ENCODE measurements at places on chromosomes 5 and 9.
A peak's percentile ranks its signal among the peaks of the same experiment; 100 is the strongest.

- no peak for DNase-seq
These were observed 10.8 kb upstream of the PRRC2B start for GRCh38 chr9:131382850-131383729.

GRCh38 chr9:98331536-98332259 is 76.2 kb upstream of the TBC1D2 start:
- DNase-seq = no peak

- no peak for DNase-seq
These were observed 49.7 kb upstream of the LHFPL2 start for GRCh38 chr5:78698191-78698791.

- DNase-seq = no peak
These were observed 479.8 kb downstream of the DIRAS2 start for GRCh38 chr9:90162819-90163218.

- DNase-seq = no peak
These were observed 30.7 kb downstream of the SEMA4D start for GRCh38 chr9:89467278-89467625.

GRCh38 chr9:103789686-103790085 is 304.4 kb upstream of the SMC2 start:
- no peak for DNase-seq

GRCh38 chr9:133168432-133168831 is 4.7 kb upstream of the GBGT1 start:
- DNase-seq = no peak

DNA sequence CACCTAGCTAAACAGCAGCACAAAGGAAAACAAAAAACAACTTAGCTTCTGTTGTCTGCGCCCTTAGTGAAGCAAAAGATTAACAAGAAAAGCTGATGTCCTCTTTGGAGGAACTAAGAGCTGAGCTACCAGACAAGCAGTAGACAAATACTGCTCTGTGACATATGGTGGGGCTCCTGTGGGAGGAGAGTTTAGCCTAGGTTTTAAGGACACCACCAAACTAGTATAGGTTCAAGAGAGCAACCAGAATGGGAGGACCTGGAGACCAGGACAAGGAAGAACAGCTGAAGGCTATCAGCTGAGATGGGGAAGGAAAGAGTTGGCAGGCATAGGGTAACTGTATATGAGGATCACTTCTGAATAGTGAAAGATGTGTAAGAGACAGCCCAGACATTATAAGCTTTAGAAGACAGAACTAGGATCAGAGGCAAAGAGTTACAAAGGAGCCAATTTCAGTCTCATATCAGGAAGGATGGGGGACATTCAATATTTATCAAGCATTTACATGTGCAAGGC is 27.2 kb downstream of the FBXW2 start:
- DNase-seq = no peak

DNA sequence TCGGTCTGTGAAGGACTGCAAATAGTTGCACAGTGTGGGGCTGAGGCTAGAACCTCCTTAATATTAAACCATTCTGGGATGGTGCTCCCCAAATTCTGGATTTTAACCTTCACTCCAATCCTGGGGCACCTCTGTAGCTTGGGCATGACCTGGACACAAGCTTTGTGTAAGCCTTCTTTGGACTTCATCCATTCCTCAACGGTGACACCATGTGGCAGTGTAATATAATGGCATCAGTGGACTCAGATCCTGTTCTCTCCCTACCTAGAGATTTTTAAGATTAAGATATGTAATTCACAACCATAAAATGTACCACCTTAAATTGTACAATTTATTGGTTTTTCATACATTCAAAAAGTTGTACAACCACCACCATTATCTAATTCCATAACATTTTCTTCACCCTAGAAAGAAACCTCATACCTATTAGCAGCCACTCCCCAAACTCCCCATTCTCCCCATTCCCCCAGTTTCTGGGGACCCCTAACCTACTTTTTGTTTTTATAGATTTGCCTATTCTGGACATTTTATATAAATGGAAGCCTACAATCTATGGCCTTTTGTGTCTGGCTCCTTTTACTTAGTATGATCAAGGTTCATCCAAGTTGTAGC is 4.8 kb upstream of the PLGRKT start:
- DNase-seq = peak; percentile 18

DNA sequence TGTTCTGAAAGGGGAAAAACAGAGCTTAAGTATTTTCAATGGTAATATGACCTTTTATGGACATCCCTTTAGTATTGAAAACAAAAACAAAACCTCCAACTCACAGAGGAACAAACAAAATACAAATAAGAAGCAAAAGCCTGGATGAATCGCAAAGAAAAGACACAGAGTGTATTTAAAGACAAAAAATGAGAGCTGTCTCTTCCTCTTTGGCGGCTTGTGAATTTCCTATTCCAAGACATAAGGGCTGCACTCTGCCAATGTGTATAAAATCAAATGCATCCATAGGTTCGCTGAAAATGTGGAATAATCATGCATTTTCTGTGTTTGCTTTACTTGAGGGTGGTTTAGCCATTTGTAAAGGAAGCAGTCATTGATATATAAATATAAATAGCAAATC is 739.3 kb upstream of the ZNF608 start:
- no peak for DNase-seq

DNA sequence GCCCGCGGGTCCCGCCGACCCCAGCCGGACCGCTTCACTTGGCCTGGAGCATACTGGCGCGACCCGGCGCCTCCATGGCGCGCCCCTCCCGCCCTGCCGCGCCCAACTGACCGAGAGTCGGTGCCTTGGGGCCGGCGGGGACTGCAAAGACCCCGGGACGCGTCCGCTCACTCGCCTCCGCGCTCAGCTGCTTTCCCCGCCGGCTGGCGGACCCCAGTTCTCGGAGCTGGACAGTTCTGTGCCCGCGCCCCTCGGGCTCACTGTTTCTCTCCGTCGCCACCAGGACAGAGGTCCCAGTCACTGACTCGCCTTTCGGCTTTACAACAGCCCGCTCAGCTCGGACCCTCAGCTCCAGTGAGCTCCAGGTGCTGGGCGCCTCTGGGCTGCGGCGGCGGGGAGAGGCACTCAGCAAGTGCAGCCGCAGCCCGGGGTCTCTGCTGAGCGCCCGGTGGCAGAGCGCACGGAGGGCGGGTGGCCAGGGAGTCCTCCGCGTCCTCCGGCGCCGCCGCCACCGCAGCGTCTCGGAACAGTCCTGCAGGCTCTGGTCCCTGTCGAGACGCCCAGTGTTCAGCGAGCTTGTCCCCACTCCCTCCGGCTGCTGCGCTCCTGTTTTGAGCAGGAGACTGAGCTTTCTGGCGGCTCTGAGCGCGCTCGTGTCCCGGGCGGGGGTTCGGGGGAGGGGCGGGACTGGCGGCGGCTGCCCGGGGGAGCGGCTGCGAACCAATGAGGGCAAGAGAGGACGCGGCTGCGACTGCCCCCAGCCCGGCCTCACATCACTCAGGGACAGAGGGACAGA is at the start of gene SMIM32:
TSS of gene SMIM32 (minus strand) at position 637 of the 796 bp plus-strand sequence. CDS start 638 bp downstream, outside the sequence.
- no peak for DNase-seq

DNA sequence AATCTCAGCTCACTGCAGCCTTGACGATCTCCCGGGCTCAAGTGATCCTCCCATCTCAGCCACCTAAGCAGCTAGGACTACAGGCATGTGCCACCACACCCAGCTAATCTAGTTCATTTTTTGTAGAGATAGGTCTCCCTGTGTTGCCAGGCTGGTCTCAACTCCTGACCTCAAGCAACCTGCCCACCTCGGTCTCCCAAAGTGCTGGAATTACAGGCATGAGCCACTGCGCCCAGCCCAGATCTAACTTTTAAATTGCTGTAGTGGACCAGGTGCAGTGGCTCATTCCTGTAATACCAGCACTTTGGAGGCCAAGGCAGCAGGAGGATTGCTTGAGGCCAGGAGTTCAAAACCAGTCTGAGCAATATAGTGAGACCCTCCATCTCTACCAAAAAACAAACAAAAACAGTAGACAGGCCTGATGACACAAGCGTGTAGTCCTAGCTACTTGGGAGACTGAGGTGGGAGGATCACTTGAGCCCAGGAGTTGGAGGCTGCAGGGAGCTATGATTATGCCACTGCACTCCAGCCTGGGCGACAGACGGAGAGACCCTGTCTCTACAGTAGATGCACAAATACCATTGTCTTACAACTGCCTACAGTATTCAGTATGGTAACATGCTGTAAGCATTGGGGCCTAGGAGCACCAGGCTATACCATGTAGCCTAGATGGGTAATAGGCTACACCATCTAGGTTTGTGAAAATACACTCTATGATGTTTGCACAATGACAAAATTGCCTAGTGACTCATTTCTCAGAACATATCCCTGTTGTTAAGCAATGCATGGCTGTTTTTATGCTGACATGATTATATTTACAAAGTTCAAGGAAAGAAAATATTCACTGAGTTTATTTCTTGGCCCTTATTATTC is 1.5 kb upstream of the SIT1 start:
- no peak for DNase-seq

- no peak for DNase-seq
These were observed 188.1 kb upstream of the IL12B start for GRCh38 chr5:159518371-159518770.

- no peak for DNase-seq
These were observed 7.6 kb upstream of the FAM240B start for GRCh38 chr9:38727497-38728001.

DNA sequence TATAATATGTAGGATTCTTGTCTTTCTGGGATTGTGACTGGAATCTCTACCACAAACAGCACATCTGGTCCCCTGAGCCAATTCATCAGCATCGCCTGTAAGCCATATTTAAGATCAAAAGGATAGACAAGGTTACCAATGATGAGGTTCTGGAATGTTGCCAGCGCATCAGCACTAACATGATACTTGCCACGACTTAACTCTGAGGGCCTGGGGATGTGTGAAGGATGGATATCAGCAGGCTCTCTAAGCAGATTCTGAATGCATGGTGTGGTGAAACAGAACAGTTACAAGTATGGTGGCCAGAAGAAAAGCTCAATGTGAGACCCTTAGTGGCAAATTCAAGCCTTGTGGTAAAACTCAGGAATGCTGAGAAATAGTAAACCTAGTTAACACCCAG is 143.0 kb downstream of the XRCC4 start:
- no peak for DNase-seq

- no peak for DNase-seq
These were observed 150.1 kb downstream of the CEP120 start for GRCh38 chr5:123273095-123273494.

DNA sequence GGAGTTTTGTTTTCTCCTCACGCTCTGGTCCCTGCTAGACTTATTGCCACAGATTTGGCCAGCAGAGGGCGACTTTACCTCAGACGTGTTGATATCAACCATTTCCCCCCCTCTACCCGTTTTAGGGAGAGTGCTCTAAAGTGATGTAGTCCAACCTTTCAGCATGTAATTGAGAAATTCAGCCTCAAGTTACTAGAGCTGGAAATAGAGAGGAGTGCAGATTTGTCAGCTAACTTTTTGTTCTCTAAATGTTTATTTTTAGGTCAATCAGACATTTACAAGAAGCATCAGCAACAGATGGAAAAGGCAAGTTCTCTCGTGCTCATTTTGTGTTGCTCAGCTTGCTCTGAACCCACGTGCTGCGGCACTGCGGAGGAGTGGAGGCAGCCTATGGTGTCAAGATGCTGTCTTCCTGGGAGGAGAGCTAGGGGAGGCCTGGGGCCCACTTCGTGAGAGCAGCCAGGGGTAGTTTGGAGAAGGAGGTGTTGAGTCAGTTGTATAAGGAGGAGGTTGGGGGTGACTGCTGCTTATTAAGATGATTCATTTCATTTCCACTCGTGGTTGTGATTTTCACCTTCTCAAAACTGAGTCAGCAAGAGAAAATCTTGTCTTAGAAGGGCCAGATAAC is 53.6 kb downstream of the GPR107 start:
- DNase-seq = peak; percentile 48

GRCh38 chr5:62341783-62342475 is 35.9 kb downstream of the KIF2A start:
- no peak for DNase-seq

DNA sequence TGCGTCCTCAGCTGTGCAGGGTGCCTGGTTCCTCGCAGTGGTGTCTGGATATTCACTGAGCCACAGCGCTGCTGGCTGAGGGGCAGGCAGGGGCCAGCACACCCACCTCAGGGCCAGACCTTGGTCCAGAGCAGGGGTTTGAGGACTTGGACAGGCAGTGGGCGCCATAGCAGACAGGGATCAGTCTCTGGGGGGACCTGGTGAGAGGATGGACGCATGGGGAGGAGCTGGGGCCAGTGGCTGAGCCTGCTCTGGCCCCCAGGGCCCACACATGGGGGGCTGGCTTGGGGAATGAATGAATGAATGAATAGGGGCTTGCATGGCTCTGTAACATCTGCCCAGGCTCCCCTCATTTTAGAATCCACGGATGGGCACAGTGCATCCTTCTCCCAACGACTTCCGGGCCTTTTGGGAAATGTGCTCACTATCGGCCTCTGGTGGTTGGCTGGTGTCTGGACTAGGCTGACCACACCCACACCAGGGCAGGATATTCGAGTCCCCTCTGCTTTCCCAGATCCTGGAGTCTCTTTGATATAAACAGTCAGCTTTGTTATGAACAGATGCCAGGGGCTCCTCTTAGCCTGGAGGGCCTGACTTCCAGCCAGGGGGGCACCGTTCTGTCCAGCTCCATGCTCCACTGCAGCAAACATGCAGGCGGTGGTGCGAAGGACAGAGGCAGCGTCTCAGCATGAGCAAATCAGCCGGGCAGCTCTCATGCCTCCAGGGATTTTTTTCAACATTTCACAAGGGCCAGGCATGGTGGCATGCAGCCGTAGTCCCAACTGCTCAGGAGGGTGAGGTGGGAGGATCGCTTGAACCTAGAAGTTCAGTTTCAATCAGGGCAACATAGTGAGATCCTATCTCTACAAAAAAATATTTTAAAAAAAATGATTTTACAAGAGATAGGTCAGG is 62.6 kb downstream of the NEK6 start:
- DNase-seq = no peak

DNA sequence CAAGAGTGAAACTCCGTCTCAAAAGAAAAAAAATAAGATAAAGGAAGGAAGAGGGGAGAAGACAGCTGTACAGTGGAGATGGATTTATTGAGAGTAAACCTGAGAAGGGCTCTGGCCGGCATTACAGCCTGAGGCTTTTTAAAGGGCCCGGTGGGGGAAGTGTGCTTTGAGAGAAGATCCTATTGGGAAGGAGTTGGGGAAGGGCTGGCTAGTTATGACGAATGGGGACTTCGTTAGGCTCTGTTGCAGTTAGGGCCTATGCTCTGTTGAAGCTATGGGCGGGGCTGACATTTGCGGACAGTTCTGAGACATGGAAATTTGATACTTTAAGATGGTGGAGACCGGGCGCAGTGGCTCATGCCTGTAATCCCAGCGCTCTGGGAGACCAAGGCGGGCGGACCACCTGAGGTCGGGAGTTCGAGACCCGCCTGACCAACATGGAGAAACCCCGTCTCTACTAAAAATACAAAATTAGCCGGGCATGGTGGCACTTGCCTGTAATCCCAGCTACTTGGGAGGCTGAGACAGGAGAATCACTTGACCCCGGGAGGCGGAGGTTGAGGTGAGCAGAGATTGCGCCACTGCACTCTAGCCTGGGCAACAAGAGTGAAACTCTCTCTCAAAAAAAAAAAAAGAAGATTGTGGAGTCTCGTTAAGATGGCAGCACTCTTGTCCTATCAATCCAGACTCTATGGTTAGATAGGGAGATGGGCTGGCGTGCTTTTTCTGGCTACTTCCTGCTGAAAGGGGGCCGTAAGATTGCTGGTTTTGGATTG is 33.2 kb downstream of the C9orf50 start:
- no peak for DNase-seq

GRCh38 chr5:127652952-127653611 is 4.2 kb downstream of the CTXN3 start:
- DNase-seq = no peak
